ENCODE measurements at places on chromosomes 3 and 15.

- DNase-seq = no peak
Observed at GRCh38 chr15:92044203-92044909, 190.8 kb downstream of the SLCO3A1 start.

DNA sequence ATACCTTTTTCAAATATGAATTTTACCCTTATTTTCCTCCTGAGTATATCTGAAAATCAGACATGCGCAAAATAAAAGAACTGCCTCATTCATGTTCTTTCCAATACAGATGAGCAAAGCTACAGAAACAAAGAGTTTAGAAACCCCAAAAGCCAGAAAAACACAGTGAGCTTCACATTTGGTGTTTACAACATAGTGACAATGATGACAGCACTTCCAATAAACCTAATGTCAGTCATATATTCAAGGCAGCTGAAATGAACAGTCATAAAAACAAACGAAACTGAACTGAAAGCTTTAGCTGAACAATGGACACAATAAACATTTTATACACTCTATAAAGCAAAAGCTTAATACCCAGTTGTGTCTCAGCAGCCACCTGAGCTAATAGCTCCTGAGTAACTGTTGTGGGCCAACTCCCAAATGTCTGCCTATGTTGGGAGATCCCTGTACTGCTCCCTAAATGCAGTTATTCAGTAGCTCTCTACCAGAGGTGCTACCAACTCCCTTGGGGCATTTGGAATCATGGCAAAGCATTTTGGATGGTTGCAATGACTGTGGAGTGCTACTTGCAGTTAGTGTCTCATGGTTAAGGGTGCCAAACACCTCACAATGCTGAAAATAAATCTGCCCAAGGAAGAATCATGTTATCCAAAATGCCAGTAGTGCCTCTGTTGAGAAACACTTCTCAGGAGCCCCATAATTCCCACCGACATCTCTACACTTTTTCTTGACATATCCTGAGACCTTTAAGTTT is 131.5 kb downstream of the TGFBR2 start:
- no peak for DNase-seq

DNA sequence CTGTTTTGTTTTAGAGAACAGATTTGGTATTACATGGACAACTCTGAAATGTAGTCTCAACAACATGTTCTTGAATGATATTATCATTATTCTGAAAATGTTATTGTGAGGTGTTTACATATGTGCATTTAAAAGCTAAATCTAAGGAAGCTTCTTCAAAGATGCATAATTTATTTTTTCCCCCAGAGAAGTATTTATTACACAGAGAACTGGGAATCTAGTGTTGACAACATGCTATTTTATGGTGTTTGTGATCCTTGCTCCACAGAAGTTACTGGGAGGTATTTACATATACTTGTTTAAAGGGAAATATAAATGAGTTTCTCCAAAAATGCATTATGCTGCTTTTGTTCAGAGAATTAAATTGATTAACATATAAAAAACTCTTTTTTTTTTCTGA is 18.3 kb upstream of the TUBGCP5 start:
- DNase-seq = no peak

DNA sequence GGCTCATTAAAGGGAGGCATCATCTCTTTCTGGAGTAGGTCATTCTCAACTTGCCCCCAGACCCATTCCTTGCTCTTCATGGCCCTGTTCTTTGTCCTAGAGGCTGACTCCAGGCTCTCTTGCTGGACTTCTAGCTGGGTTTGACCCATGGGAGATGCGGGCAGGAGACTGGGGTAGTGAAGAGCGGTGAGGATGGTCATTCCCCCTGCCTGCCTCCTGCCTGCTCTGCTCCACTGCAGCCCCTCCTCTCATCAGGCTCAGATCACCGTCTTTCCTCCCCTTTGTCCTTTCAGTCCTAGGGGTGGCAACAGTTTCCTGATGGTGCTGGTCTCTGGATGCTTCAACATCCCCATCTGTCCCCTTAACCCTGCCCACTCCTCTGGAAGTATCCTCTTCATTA is 170.9 kb downstream of the ABHD5 start:
- DNase-seq = no peak

GRCh38 chr15:94335616-94336015 is 104.3 kb downstream of the MCTP2 start:
- DNase-seq = no peak

Measured in stimulated activated CD8-positive, alpha-beta memory T cell treated with anti-CD3 and anti-CD28 coated beads, Interleukin-4, amount 100 ng/mL, for 4 hours (primary cell).